ENCODE measurements at places on chromosomes 7 and 10. TPM values are rescaled to one million over a fixed set of nuclear protein-coding genes. Genes with fewer than 3 reads are reported as not detected.

DNA sequence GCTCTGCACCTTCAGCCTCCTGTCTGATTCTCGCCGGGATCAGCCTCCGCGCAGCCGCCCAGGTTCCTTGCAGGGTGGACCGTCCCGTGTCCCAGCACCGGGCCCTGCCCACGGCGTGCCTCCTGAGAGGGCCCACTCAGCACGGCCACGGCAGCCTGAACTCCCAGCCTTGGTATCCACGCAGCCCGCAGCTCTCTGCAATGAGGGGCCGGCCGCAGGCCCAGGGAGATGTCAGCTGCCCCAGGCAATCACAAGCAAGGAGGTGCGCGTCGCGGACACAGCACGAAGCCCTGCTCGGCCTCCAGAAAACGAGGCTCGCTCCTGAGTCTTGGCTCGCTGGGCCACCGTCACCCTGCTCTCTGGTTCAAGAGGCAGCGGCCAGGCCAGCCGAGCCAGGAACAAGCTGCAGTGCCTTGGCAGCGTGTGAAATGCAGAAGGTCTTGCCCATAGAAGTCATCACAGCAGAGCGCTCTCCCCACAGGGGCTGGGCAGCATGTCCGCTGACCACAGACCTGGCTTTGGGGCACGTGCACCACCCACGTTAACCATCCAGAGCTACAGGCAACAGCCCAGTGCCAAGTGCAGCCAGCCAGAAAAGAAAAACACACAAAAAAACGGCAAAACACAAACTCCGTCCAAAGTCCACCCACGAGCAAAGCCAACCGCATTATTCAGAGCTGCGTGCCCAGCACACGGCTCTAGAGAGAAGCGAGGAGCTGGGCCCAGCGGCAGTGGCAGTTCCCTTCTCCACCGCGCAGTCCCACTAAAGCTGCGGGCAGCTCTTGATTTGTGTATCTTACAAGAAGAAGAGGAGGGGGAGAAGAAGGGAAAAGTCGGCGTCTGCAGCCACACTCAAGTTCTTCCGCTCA, 13.9 kb downstream of the GPER1 start:
- no peak for DNase-seq

GRCh38 chr7:155408651-155409586, 49.0 kb upstream of the EN2 start:
- DNase-seq: no peak

GRCh38 chr7:72919256-72919775, 5.6 kb upstream of the POM121 start:
- no peak for DNase-seq

- no peak for DNase-seq
Observed at GRCh38 chr10:113274176-113274829, 278.6 kb upstream of the HABP2 start.

DNA sequence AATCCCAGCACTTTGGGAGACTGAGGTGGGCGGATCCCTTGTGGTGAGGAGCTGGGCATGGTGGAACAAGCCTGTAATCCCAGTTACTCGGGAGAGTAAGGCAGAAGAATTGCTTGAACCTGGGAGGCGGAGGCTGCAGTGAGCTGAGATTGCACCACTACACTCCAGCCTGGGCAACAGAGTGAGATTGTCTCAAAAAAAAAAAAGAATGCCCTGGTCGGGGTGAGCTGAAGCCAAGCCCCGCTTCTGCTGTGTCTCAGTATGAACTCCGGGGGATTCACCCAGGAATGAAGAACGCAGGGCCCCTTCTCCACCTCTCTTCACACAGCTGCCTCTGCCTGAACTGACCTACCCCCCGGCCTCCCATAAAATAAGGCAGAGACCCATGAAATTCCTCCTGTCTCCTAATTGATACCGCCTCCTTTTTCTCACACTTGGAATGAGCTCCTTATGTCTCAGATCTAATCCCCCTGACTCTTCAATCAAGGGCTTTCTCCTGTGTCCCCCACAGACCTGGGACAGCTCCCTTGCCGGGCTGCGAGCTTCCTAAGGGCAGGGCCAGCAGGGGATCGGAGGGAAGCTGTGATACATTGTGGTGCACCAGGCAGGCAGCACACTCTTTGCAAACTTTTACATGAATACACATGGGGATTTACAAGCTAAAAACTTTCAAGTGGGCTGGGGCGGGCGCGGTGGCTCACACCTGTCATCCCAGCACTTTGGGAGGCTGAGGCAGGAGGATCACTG, 911 bp upstream of the ZP3 start:
- no peak for DNase-seq

DNA sequence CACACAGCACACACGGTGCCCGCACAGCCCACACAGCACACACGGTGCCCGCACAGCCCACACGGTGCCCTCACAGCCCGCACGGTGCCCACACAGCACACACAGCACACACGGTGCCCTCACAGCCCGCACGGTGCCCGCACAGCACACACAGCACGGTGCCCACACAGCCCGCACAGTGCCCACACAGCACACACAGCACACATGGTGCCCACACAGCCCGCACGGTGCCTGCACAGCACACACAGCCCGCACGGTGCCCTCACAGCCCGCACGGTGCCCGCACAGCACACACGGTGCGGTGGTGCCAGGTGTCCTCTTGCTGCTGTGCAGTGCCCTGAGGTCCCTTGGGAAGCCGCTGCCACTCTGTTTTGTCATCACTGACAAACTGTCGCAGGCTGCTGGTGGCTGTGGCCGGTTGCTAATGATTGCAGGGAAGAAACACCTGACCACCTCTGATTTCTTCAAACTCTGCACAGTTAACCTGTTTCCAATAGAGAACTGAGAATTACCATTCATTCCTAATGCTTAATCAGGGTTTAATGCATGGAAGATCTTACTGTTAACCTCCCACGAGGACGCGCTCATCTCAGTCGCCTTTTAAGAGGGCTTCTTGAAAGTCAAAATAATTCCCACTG, 66.9 kb downstream of the GLRX3 start:
- DNase-seq: no peak

DNA sequence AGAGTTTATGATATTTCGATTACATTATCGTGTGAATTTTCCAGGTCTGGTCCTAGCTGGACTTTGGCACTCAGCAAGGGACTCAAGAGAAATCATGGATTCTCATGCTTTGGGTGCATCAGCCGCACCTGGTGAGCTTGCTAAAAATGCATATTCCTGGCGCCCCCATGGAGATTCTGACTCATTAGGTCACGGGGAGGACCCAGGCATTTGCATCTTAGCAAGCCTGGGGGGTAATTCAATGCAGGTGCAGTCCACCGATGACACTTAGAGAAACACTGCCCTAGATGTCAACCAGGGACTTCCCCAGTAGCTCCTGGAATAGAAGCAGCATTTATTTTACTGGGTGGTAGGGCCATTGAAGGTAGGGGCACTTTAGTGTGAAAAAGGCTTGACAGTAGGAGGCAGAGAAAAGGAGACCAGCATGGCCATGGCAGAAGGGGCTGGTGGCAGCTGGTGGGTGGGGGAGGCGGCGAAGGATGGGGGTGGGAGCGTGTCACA, 29.9 kb upstream of the PDCD4 start:
- no peak for DNase-seq

- DNase-seq: peak; percentile 55
Observed at GRCh38 chr10:6348096-6348874, 145.6 kb downstream of the PFKFB3 start.

Gene CFAP46
- total RNA-seq: not detected

Gene CAV1
- total RNA-seq: not detected

Gene SVOPL
- not detected for total RNA-seq

Gene LLCFC1
- total RNA-seq: not detected

Gene NUDT13
- total RNA-seq: 1.3 TPM

Gene ANK3
- 4.4 TPM for total RNA-seq

All from natural killer cell (primary cell).